ENCODE measurements at places on chromosomes 4 and X.

- DNase-seq: no peak
Observed at GRCh38 chrX:38649674-38650647, 88.6 kb downstream of the TSPAN7 start.

DNA sequence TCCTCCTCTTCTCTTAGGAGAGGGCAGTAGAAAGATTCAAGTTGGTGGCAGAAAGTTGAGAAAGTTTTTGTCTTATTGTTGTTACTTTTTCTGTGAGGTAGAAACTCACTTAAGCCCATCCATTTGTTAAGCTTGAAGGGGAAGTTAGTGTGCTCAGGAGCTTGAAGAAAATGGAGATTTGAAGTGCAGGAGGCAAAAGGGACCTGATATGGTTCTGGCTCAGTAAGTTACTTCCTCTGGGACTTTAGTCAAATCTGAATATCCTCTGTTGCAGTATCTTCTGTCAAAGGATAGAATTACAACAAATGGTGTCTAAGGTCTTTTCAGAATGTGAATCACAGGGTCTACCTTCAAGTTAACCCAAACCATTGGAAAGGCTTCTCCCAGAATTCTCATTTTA, 46.2 kb downstream of the CXCL13 start:
- DNase-seq: no peak

DNA sequence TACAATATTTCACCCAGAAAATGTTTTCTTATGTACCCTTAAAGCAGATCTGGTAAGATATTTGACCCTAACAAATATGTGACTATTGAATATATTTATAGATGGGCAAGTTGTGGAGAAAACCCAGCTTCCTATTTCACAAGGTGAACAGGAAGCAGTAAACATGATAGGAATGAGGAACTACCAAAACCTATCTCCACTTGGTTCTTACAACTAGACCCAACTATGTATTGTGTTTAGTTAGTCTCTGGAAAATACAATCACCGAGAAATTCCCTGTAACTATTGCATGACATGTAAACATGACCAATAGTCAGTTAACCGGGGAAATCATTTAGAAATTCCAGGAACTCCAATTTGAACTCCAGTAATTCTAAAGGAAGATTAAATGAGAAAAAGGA, 8.4 kb upstream of the RXFP1 start:
- no peak for DNase-seq

- no peak for DNase-seq
Observed at GRCh38 chr4:26289401-26289800, 31.4 kb upstream of the RBPJ start.

DNA sequence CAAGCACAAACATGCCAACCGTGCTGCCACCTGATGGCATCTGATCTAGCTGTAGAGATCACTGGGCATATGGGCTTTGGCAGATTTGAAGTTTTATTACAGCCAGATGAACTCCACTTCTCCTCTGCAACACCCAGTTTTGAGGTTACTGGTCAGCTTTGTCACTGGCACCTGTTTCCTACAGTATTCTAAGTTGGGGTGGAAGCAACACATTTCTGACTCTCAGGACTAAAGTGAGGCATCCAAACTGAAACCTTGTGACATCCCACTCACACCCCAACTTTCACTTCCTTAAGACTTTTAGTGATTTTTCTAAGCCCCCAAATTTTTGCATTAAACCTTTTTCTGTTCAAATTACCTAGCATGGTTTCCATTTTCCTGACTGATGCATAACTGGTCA, 115.1 kb upstream of the PCDH18 start:
- no peak for DNase-seq

GRCh38 chrX:45063319-45064095, 137.2 kb downstream of the DIPK2B start:
- DNase-seq: no peak

DNA sequence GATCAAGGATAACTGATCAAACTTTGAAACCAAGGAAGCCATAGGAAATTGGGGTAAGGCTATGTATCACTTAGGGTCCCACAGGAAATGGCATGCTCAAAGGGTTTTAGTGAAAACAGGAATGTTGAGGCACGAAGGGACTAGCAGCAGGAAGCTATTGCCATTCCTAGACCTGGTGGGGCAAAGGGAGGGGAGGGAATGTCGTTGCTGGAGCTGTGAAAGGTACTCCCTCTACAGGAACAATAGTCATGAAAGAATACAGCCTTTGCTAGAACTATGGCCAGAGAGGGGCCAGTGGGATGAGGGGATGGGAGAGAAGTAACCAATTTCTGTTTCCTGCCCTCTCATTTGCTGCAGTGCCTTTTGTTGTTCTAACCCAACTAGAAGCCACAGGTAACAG, 11.9 kb downstream of the REPS2 start:
- no peak for DNase-seq

- DNase-seq: no peak
Observed at GRCh38 chrX:124504111-124504983, 158.0 kb downstream of the SH2D1A start.

DNA sequence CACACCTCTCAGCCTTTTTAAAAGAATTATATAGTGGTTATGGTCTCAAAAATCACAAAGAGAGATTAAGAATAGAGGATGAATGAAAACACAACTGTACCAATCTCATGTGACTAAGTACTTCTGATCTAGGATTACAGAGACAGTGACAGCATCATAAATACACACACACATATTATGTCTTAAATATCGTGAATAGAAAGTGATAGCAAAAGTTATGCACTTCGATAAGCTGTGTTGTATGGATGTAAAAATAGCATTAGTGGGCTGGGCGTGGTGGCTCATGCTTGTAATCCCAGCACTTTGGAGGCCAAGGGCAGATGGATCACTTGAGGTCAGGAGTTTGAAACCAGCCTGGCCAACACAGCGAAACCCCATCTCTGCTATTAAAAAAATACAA, 25.0 kb downstream of the GYPA start:
- no peak for DNase-seq

- no peak for DNase-seq
Observed at GRCh38 chr4:26157541-26157940, 163.3 kb upstream of the RBPJ start.

DNA sequence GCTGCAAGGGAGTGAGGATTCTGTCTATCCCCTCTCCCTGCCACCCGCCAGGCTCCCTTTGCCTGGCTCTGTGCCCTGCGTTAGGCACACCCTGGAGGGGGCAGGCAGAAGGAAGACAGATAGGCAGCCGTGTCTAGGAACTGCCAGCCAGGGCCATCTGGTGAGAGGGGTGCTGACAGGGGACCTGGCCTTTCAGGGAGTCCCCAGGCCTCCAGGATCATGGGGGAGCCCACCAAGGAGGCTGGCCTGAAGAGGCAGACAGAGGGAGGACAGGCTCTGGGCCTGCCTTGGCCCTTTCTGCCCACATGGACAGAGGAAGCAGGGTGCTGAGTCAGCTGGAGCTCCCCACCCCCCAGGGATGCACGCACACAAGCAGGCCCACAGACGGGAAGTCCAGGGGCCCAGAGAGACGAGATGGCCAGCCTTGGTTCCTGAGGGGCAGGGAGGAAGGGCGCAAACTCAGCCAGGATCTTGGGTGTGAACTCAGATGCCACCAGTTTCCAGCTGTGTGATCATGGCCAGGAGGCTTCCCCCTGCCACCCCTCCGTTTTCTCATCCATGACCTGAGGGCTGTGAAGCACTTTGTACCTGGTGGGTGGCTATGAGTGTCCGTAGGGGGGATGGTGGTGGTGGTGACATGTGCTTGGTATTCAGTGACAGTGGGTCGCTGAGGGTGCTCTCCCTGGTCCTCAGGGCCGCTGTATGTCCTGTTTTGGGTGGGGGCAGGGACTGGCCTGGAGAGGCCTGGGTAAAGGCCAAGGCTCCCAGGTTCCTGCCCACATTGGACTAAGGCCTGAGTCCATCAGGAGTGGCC, 1.8 kb downstream of the SH3BP2 start:
- DNase-seq: no peak

DNA sequence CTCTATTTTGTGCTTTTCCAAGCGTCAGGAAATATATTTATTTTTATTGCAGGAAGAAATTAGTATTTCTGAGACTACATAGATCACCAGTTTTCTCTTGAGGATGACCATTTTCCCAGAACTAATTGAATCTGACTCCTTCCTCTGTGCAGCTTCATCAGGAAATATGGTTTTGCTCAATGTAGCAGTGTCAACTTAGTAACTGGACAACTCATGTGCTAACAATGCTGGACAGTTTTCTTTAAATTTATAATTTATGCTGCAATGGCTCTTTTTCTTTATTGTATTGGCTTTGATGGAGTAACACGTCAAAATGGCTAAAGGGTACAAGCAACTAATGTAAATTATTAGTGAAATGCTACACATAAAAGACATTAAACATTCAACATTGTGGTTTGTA, 531.5 kb downstream of the ANKRD50 start:
- no peak for DNase-seq

DNA sequence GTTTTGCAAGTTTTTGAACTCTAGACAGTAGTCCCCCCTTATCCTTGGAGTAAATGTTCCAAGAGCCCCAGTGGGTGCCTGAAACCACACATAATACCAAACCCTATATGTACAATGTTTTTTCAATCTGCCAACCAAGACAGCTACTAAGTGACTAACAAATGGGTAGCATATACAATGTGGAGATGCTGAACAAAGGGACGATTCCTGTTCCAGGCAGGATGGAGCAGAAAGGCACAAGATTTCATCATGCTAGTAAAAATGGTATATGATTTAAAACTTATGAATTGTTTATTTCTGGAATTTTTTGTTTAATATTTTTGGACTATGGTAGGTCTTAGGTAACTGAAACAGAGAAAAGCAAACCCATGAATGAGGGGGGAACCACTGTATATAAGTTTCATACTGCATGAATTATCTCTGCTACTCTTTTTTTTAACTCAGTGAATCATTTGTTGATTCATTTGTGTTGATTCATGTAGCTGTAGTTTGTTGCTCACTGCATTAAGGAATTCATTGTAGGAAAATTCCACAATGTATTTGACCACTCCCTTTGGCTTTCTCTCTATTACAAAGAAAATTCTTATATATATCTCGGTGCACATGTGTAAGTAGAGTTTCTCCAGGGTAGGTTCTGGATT, 21.9 kb upstream of the ANXA3 start:
- no peak for DNase-seq

GRCh38 chr4:87704001-87704400, 53.9 kb downstream of the DMP1 start:
- no peak for DNase-seq

DNA sequence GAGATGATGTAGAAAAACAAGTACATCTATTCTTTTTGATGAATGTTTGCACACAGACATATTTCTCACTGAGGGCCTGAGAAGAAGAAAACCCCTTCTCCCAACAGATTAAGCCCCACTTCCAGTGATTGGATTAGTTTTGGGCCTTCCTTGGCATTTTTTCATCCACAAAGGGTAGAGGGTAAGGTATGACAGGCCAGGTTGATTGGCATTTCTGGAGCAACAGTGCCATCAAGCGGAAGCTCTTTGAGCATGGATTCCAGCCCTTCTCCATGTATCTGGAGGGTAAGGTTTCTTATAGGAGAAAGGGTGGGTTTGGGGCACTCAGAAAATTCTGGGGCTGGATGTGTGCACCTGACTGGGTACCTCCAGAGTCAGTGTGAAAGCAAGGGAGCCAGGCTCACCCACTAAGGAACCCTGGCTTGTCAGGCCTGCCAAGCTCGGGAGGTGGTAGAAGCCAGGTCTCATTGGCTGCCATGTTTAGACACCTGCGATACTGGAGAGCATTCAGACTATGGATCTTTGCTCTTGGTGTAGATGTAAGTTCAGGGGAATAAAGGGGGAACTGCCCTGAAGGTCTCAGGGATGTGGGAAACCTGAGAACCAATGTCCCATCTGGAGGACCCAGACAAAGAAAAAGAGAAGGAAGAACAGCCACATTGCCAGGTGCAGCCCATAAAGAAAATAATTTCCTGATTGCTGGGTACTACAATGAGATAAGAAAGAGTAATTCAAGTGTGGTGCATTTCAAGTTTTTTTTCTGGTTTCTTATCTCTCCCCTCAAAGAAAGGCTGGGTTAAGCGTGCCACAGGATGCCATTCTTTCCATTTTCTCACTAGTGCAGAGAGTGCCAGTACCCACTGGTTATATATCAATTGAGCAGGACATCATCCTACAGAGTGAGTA, 222.3 kb upstream of the AGTR2 start:
- no peak for DNase-seq

GRCh38 chrX:23699636-23700194, 32.4 kb downstream of the PRDX4 start:
- DNase-seq: no peak

GRCh38 chr4:170004651-170005295, 21.4 kb downstream of the MFAP3L start:
- no peak for DNase-seq

GRCh38 chrX:42276982-42277690, 353.8 kb upstream of the CASK start:
- DNase-seq: no peak

DNA sequence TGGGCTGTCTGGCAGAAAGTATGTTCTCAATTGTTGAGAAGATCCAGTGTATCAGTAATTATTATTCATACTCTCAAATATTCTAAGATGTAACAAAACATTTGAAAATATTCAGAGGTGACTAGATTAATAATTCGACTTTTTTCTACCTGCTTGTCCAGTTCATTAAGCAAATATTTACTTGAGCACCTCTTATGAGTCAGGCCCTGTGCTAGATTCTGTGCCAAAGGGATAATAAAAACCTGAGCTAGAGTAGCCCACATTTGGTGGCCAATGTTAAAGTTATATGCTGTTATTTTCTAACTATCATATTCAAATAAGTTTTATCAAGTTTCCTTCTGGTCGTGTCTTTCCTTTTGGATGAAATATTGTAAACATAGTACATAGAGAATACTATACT, 58.5 kb downstream of the ARHGAP10 start:
- no peak for DNase-seq

GRCh38 chrX:149069899-149070298, 435.2 kb downstream of the IDS start:
- DNase-seq: no peak

DNA sequence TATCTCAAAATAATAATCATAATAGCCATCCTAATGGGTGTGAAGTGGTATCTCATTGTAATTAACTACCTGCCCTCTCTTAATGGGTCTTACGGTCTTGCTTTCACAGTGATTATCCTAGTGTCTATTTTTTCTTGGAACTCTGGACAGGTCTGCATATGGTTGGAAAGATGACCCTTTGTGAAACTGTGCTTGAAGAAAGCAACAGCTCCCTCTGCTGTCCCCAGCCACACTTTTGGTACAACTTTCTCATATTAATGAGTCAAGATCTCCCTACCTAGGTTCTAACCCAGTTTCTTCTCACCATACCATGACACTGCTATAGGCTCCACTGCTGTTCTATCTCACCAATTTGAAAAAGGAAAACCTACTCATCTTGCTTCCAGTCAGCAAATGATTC, 2.4 kb downstream of the TFDP3 start:
- DNase-seq: no peak

DNA sequence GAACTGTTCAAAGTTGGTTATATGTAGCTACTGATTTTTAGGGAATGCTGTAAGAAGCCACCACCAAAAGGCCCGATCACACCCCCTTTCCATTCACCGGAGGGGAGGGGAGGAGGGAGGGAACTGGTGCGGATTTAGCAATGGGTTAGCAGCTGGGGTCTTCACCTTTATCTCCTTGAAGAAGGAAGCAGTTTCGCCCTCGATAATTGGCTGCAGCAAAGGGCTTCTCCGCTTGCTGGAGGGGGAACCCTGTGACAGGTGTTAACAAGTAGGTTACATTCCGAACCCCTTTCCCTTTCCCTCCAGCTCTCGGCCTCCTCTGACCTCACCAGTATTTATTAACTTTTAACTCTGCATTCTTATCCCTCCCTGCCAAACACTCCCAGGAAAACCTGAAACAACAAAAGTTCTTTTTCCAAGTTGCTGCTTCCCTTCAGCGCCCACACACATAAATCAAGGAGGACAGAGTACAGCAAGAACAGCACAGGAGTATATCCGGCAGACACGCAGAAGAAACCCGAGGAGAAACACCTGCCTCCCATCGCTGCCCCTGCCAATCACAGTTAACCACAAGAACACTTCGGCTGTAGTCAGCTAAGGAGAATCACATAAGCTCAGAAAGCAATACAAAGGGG, 39.8 kb upstream of the NAP1L5 start:
- no peak for DNase-seq
